CD4-positive, CD25-positive, alpha-beta regulatory T cell (primary cell): ENCODE measurements at places on chromosomes 3 and 15.
A peak's percentile ranks its signal among the peaks of the same experiment; 100 is the strongest.

DNA sequence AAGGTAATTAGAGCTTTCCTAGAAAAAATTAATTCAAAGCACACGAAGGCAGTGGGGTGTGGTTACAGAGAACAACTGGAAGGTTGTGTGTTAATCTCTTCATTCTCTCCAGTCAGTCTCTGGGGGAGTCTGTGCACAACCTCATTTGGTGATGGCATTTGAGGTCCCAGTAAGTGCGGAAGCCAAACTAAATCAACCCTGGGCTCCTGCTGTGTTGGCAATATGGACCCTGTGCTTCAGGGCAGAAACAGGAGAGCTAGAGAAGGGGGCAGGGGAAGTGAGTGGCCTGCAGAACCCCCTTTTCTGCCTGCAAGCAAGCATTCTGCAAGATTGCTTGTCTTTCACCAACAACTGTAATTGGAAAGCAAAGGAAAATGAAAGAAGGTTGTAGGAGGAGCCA lies 195.9 kb upstream of the ST8SIA2 start:
- H3K27me3 ChIP-seq: peaks cover 4% of the 10 kb centered on the region
- H3K4me1 ChIP-seq: no peaks in the 10 kb centered on the region
- H3K4me3 ChIP-seq: no peak overlapping the region
- H3K27ac ChIP-seq: no peak overlapping the region

DNA sequence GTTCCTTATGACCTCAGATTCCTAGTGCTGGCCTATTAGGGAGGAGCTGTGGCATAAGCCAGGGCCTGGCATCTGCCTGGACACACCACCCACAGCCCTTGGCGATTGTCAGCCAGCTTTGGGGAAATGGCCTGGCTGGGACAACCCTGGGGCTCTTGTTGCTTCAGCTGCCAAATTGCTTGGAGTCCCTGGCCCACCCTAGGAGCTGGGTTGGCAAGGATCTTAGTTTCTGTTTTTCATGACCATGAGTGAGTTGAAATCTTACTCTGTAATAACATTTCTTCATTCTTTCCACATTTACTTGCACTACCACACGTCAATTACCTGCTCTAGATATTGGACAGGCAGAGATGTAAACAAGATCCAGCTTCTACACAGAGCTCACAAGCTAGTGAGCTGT lies 1.9 kb upstream of the MYZAP start:
- peaks cover 2% of the 10 kb centered on the region for H3K27me3 ChIP-seq
- H3K4me1 ChIP-seq: peaks cover 21% of the 10 kb centered on the region
- H3K27ac ChIP-seq: no peak overlapping the region
- no peak overlapping the region for H3K4me3 ChIP-seq

DNA sequence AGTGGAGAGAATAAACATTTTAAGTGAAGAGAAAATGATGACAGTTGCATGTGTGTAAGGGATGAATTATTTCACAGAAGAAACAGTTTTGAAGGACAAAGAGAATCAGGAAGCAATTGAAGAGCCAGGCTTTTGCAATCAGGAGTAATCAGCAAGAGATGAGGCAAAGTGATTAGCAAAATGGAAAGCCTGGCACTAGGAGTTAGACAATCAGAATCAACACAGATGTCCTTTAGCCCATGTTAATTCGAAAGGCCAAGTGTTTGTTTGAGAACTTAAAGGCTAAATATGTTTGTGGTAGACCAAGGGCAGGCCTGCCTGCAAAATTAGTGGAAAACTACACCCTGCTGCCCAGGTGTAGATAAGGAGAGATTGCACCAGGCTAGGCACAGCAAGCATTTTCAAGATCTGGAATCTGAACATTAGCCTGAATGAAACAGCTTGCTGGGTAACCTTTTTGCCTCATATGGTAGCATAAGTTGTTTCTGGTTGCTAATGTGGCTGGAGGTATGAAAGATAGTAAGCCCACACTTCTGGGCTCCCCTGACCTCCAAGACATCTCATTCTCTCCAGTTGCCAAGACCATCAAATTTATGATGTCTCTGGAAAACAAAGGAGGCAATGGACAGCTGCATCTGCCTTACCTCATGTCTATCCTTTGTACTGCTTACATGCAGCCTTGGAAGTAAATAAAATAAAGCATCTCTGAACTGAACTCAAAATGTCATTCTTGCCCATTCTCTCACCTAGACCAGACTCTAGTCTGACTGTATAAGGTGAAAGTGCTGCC lies 22.0 kb upstream of the LEKR1 start:
- no peak for DNase-seq
- no peak overlapping the region for H3K27ac ChIP-seq
- no peak overlapping the region for H3K4me3 ChIP-seq
- H3K27me3 ChIP-seq: no peaks in the 10 kb centered on the region

DNA sequence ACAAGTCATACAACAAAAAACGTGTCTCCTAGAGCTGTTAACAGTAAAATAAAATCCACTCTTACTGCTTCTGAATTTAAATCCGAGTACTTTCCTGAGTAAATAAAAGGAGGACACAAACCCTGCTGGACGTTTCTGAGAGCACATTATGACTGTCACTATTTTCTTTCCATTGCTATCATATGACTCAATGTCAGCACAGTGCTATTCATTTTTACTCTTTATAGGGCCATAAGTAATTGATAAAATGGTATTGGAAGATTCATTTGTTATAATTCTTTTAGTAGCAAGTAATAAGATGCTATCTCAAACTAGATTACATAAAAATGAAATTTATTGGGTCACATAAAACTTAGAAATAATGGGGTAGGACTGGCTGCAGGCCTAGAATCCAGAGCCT lies 68.6 kb downstream of the ALCAM start:
- H3K27me3 ChIP-seq: no peaks in the 10 kb centered on the region
- H3K4me1 ChIP-seq: no peaks in the 10 kb centered on the region
- no peaks in the 10 kb centered on the region for H3K36me3 ChIP-seq
- no peak overlapping the region for H3K27ac ChIP-seq
- no peak for DNase-seq

DNA sequence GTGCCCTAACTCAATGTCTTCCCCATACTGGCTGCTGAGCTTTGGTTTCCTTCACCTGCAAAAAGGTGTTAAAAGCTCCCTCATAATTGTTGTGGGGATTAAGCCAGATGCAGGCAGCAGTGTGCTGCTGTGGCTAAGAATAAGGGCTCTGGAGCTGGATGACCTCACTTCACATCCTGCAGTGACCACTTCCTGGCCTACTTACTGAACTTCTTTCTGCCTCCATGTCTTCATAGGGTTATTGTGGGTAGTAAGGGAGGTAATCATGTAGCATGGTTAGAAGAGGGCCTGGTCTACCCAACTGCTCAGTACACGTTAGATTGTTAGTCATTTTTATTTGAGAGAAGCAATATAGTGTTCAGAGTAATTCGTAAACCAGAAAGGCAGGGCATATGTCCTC lies 18.4 kb downstream of the GYG1 start:
- H3K4me1 ChIP-seq: peaks cover 7% of the 10 kb centered on the region
- no peak overlapping the region for H3K27ac ChIP-seq
- no peak overlapping the region for H3K4me3 ChIP-seq
- DNase-seq: peak; percentile 34
- H3K36me3 ChIP-seq: peaks cover 54% of the 10 kb centered on the region
- H3K27me3 ChIP-seq: no peaks in the 10 kb centered on the region

DNA sequence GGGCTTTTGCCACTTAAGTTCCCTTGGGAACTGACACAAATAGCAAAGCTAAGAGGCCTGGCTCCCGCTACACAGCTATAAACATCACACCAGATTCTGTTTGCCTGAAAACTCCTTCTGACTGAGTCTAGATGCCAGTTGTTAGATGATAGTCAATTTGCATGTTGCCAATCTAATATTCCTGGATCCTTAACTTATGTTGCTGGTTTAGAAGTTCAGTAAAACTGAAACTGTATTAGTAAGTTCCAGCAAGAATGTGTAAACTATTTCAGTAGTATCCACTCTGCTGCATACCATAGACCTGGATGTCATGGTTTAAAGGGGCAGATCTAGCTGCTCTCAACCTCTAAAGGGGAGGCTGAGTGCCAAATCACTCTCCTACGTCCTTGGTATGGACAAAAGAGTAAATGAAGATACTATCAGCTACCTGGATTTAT lies 27.1 kb upstream of the LACTB start:
- no peak overlapping the region for H3K4me3 ChIP-seq
- H3K4me1 ChIP-seq: no peaks in the 10 kb centered on the region
- no peak overlapping the region for H3K27ac ChIP-seq
- H3K27me3 ChIP-seq: no peaks in the 10 kb centered on the region
- H3K36me3 ChIP-seq: no peaks in the 10 kb centered on the region

GRCh38 chr3:54447427-54447826 lies 325.1 kb downstream of the CACNA2D3 start:
- no peaks in the 10 kb centered on the region for H3K27me3 ChIP-seq
- no peak overlapping the region for H3K4me3 ChIP-seq
- H3K4me1 ChIP-seq: no peaks in the 10 kb centered on the region
- H3K36me3 ChIP-seq: no peaks in the 10 kb centered on the region

DNA sequence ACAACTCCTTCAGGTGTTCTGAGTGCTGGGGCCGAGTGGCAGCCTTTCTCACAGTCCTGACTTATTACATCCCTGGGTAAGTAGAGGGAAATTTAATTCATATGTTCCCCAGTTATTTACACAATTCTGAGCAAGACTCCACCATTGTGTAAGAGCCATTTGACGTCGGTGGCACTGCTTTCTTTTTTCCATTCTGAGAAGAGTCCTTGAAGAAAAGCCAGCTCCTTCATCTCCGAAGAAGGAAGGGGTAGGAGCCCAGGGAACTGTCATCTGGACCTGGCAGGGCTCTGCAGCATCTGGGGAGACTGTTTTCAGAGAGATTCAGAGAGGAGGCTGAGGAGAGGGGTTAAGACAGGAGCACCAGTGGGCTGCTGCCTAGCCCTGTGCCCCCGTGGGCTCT lies 22.6 kb upstream of the MASP1 start:
- no peak for DNase-seq
- H3K27ac ChIP-seq: no peak overlapping the region
- H3K27me3 ChIP-seq: peaks cover 22% of the 10 kb centered on the region
- H3K36me3 ChIP-seq: no peaks in the 10 kb centered on the region

- no peaks in the 10 kb centered on the region for H3K4me1 ChIP-seq
- no peak overlapping the region for H3K4me3 ChIP-seq
- no peaks in the 10 kb centered on the region for H3K36me3 ChIP-seq
Measured at GRCh38 chr3:3815206-3815605, 16.0 kb downstream of the LRRN1 start.

- no peak for DNase-seq
- H3K27ac ChIP-seq: no peak overlapping the region
- no peak overlapping the region for H3K4me3 ChIP-seq
- no peaks in the 10 kb centered on the region for H3K36me3 ChIP-seq
- no peaks in the 10 kb centered on the region for H3K4me1 ChIP-seq
Measured at GRCh38 chr3:58628823-58629562, 37.6 kb downstream of the FAM3D start.

GRCh38 chr3:194254040-194254439 lies 97.1 kb downstream of the CPN2 start:
- no peak for DNase-seq
- no peaks in the 10 kb centered on the region for H3K27me3 ChIP-seq
- no peak overlapping the region for H3K27ac ChIP-seq
- peaks cover 16% of the 10 kb centered on the region for H3K4me1 ChIP-seq

- no peak overlapping the region for H3K27ac ChIP-seq
- no peaks in the 10 kb centered on the region for H3K36me3 ChIP-seq
- no peak overlapping the region for H3K4me3 ChIP-seq
- no peak for DNase-seq
- no peaks in the 10 kb centered on the region for H3K4me1 ChIP-seq
Measured at GRCh38 chr3:82055792-82056191, 294.3 kb upstream of the GBE1 start.

DNA sequence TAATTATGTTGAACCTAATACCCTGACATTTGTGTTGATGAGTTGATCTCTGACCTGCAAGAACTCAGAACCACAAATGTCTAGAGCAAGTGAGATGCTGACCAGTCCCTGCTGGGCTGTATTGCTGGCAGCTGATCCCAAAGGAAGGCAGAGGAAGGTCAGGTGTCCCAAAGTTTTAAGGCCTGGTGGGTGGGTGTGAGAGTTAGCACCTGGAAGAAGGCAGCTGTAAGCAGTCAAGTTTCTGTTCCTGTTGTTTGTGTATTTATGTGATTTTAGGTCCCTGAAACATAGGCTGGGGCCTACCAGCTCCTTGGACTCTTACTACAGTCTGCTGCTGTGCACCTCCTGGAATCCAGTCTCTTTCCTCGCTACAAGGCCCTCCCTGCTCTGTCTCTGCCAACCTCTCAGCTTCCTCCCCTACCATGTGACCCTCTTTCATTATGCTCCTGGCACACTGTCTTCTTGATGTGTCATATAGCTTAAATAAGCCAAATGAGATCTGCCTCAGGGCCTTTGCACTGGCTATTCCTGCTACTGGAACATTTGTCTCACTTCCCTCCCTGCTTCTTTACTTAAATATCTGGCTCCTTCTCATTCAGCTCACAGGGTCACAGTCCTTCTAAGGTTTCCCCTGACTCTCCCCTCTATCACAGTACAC lies 31.0 kb upstream of the ATOSA start:
- no peaks in the 10 kb centered on the region for H3K4me1 ChIP-seq
- H3K27ac ChIP-seq: no peak overlapping the region
- DNase-seq: no peak
- no peaks in the 10 kb centered on the region for H3K36me3 ChIP-seq
- H3K4me3 ChIP-seq: no peak overlapping the region

GRCh38 chr15:40256638-40257235 lies 17.9 kb downstream of the PAK6 start:
- no peaks in the 10 kb centered on the region for H3K36me3 ChIP-seq
- no peak overlapping the region for H3K4me3 ChIP-seq
- H3K4me1 ChIP-seq: peaks cover 16% of the 10 kb centered on the region
- peaks cover 6% of the 10 kb centered on the region for H3K27me3 ChIP-seq

DNA sequence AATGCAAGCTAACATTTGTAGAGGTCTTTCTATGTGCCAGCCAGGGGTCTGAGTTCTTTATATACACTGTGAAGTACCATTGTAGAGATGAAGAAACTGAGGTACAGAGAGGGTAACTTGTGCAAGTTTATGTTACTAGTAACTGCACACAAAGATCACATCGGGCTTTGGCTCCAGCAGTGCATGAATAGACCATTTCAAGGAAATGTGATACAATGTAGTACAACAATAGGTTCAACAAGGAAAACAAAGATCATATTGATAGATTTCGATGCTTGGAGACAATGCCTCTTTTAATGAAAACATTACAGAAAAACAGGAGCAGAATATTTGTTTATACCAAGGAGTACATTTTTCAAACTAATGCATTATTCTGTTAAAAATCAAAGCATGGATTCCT lies 115.3 kb downstream of the POLR2M start:
- H3K4me3 ChIP-seq: no peak overlapping the region
- no peak for DNase-seq
- H3K36me3 ChIP-seq: no peaks in the 10 kb centered on the region
- peaks cover 10% of the 10 kb centered on the region for H3K27me3 ChIP-seq
- H3K4me1 ChIP-seq: no peaks in the 10 kb centered on the region

DNA sequence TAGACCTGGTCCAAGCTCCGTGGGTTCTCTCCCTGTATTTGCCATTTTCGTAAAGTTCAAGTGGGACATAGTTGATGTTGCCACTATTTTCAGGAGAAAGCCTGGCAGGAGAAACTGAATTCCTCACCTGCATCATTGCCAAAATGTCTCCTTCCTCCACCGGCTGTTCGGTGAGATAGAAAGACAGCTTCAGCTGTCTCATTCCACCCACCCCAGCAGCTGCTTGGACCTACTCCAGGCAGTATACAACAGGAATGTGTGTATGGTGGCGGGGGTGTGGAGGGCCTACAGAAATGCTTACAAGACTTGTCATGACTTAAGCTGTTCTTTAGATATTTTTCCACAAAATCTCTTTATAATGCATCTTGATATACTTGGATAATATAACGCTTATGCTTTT lies 132.7 kb upstream of the RAP2B start:
- no peaks in the 10 kb centered on the region for H3K4me1 ChIP-seq
- no peak overlapping the region for H3K4me3 ChIP-seq
- H3K27me3 ChIP-seq: peaks cover 3% of the 10 kb centered on the region
- H3K27ac ChIP-seq: no peak overlapping the region

- H3K36me3 ChIP-seq: no peaks in the 10 kb centered on the region
- no peak for DNase-seq
- H3K27ac ChIP-seq: no peak overlapping the region
Measured at GRCh38 chr3:138916824-138917223, 30.1 kb downstream of the FOXL2 start.
